ENCODE measurements at places on chromosomes 4 and X.

DNA sequence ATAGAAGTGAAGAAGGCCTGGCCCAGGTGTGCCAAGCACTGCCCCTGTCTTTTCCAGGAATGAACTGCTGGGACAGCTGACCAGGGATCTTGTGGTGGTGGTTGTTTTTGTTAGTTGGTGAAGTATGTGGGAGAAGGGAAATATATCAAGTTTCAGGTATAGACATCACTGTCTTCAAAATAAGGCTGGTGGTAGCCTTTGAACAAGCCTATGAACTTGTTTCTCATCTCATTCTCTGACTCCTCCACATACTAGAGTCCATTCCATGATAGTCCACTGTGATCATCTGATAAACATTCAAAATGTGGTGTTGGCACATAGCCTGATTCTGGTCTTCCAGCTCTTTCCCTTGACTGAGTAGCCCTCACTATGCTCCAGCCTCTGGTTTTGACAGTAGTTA lies 303.7 kb downstream of the CAMK2D start:
- DNase-seq = no peak

GRCh38 chr4:188218392-188218791 lies 79.2 kb downstream of the TRIML1 start:
- no peak for DNase-seq

DNA sequence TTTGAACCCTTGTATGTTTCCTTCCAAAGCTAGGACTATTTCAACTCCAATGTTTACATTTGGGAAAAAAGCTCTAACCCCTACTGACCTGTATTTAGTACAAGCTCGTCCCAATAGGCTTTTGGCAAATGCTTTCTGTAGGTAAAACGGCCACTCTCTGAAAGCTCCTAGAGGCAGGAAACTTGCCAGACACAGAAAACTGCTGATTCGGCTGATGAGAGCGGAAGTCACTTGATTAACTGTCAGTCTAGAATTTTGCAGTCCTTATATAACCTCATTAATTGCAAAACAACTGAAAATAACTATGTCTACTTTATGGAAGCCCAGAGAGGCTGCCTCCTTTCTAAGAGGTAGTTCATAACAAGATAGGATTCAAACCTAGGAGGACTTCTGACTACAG lies 108.1 kb downstream of the TSPAN7 start:
- DNase-seq = no peak

DNA sequence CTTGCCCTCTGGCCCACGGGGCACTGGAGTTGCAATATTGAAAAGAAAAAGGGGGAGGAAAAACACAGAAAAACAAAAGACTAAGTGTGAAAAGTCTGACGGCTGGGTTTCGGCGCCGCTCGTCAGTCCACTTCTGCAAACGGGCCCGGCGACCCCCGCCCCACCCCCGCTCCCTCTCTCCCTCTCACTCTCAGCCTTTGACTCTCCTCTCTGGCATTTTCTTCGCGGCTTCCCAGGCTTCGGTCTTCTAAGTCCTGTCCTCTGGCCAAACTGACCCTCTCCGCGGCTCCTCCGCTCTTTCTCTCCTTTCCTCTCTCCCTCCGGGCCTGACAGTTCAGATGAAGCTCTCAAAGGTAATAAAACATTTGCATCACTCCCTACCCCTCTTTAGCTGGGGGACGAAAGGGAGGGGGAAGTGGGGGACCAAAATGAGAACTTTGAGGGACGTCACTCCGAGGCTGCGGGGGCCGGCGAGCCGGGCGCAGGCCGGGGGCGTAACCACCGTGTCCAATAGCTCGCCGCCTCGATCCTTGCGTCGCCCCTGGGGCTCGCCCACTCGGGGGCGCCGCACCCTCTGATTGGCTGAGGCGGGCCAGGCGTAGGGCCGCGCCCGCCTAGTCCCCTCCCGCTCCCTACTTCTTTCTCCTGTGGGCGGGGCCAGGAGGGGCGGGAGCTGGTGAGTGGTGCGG lies at the start of gene NKX6-1:
NKX6-1 (minus strand) TSS at position 358 of the 689 bp plus-strand sequence. CDS start 1,064 bp downstream, outside the sequence.
- DNase-seq = peak; percentile 70

DNA sequence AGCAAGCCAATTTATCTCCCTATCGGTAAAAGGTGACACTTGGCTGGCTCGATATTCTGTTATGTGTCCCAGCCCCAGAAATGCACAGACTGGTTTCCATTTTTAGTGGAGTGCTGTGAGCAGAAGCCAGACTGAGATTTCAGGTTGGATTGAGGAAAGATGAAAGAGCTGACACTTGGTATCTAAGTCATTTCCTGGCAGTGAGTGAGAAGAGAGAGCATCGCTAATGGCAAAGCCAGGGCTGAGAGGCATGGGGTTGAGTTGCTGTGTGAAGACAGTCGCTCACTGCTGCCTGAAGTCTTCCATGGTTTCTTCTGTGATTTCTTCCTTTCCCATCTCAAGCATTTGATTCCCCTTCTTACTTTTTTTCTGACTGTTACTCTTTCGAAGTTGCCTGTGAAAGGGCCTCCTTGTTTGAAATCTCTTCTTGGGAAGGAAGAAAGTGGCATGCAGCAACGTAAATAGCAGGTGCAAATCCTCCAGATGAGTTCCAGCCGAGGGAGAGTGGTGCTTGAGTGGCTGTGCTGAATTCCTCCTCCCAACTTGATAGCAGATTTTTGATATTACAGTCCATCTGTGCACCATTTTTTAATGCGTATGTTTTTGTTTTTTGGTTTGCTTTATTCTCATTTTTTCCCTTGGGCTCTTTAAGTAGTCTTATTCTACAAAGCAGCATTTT lies 109.2 kb upstream of the LIMCH1 start:
- DNase-seq = no peak

GRCh38 chr4:19074036-19074435 lies 1052.5 kb upstream of the LCORL start:
- no peak for DNase-seq

DNA sequence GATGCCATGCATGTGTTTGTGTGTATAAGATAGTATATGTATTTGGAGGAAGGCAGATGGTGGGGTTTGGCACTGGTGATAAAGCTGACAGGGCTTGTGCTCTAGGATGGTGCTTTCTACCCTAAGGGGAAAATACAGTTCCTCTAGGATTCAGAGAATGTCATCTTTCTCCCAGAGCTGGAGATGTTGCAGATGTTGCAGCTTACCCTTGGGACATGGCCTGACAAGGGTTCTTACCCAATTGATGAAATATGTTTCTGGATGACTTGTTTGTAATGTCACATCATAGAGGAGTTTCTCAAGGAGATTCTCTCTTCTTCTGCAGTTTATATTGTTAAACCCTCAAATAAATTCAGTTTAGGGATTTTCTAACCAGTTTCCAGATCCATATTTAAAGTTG lies 52.5 kb upstream of the PITX2 start:
- DNase-seq = no peak

All from erythroblast (primary cell).